ENCODE measurements at places on chromosomes 4 and X.

DNA sequence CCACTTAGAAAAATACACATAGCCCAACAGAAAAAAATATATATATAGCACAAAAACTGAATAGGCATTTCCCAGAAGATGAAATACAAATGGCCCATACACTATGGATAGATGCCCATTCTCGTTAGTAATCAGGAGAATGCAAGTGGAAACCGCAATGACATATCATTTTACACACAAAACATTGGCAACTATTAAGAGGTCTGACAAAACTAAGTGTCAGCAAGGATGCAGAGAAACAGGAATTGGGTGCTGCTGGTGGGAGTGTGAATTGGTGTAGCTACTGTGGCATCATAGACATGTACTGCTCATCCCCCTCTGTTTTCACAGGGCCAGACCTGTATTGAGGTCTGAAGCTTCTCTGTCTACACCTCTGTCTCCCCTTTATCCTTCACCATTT is 320.0 kb downstream of the IDS start:
- DNase-seq = no peak

GRCh38 chr4:99735822-99736221 is 78.2 kb upstream of the C4orf54 start:
- no peak for DNase-seq

GRCh38 chr4:13580036-13580435 is 35.7 kb upstream of the NKX3-2 start:
- no peak for DNase-seq

DNA sequence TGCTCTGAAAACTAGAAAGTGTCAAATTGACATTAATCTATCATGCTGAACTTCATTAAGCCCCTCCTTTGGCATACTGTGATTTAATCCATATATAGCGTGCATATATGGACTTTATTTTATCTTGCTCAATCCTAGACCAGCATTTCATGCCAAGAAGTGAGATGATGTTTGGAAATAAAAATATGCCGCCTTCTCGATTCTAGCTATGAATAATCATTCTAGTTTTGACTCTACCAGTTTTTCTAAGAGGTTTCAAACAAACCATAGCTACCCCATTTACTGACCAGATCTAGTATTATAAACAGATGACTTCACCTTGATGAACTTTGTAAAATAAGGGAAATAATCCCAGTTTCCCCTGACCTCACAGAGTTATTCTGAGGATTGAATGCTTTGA is 95.0 kb downstream of the ARX start:
- DNase-seq = no peak

All from NCI-H526 (cell line).